ENCODE measurements at places on chromosomes 2 and 18. TPM values are rescaled to one million over a fixed set of nuclear protein-coding genes. Genes with fewer than 3 reads are reported as not detected.

Gene CCDC150
- total RNA-seq: 3.3 TPM

Gene SNTG2
- total RNA-seq: 4.5 TPM

Gene LAMA3
- total RNA-seq: 14.2 TPM

Gene SULT1C2
- total RNA-seq: 1.7 TPM

Gene IL36G
- not detected for total RNA-seq

Gene UGT1A4
- not detected for total RNA-seq

Measured in aorta (tissue), 5 donors.